Stimulated activated CD8-positive, alpha-beta memory T cell treated with anti-CD3 and anti-CD28 coated beads, Interleukin-4, amount 100 ng/mL, for 24 hours (primary cell): ENCODE measurements at places on chromosomes 7 and 10.

- no peak for DNase-seq
Observed at GRCh38 chr7:17299483-17299991, 1.1 kb downstream of the AHR start.

DNA sequence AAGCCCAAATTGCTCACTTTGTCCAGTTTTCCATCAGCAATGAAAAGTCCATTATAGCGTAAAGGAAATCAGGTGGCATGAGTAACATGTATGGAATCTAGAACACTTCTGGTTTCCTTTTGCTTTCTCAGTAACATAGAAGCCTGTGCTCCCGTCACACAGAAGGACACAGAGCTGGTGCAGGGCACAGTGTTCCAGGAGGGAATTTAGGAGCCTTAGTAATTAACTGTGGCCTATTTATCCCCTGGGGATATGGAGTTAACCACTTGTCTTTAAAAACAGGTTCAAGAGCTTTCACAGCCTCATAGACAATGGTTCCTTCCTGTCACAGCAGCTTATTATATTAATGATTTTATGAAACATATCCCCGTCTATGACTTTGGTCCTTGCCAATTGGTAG lies 189.9 kb downstream of the NEBL start:
- no peak for DNase-seq

DNA sequence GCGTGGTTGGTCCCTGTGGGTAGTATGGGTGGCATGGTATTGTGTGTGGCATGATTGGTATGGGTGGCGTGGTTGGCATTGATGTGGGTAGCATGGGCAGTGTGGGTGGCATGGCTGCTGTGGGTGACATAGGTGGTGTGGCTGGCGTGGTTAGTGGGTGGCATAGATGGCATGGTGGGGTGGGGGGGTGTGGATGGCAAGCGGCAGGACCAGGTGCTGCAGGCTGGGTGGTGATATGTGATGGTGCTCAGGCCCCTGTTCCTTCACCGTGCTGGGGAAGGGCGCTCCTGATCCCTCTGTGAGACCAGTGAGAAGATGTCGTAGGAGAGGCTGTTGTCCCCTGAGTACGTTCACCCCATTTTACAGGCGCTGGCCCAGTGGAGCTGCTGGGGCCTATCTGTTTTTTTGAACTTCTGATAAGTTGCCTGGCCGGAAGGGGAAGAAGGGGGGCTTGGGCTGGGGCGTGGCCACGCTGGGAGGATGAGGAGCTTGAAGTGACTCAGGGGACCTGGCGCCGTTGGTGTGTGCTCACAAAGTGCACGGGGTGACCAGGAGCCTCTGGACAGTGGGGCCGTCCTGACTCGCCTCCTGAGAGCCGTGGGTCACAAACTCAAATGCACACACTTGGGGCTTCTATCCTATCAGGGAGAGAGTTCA lies 17.5 kb downstream of the INPP5A start:
- no peak for DNase-seq

DNA sequence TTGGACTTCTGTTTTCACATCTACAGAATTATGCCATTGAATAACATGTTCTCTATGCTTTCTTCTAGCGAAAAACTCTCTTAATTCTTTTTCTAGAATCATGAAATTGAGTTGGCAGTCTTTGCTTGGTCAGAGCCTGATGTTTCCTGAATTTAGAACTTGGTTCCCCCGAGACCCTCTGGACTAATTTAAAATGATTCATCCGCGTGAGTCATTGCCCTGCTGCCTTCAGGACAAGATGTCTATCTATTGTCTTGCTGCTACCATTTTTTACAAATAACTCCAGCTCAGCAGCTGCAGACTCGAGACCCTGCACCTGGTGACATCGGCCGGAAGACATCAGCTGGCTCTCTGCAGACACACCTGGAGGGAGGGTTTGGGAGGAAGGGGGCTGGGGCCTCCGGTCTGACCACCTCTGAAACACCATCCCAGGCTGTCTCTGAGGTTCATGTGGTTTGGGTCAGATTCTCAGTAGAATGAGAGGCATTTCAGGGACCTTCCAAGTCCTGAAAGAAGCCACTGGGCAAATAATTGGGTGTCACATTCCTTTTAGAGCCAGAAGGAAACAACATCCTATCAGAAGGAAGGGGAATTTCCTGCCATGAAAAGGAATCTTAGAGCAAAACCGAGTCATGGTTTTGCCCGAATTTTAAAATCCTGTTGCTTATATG lies 20.9 kb upstream of the KLF6 start:
- DNase-seq = no peak

DNA sequence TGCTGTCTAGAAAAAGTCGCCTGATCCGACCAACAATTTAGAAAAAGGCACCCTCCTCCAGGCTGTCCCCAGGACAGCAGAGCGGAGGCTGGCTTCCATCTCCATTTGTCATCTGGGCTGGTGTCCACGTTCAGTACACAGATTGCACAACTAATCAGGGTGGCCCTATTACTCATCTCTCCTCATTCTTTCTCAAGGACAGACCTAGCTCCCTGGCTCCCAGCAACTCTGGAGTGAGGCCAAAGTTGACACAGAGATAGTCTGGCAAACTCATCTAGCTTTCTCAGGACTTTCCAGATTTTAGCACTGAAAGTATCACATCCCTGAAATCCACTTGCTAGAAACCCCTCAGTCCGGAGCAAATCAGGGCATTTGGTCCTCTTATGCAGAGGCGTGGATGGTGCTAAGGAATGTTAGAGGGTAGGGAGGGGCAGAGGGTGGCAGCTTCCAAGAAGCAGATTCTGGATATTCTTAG lies 75.1 kb downstream of the DNAH11 start:
- DNase-seq = no peak

DNA sequence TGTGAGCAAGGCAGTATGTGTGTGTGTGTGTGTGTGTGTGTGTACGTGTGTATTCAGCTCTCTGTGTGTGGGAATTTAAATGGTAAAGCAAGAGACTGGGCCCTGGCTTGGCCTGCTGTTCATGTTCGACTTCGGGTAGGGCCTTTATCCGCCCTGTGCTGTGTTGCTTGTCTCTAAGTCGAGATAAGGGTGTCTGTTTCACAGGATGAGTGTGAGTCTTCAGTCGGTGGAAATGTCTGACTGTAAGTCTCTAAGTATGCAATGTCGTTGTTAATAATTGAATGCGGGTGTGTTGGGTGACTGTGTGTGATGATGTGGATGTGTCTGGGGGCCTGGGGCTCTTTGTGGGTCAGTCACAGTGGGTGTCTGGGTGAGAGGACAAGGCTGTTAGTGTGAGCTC lies 34.8 kb downstream of the HIF1AN start:
- no peak for DNase-seq

- DNase-seq = no peak
Observed at GRCh38 chr7:101205901-101206664, 5.2 kb upstream of the MOGAT3 start.

- no peak for DNase-seq
Observed at GRCh38 chr7:127943541-127944521, 87.4 kb downstream of the LRRC4 start.

DNA sequence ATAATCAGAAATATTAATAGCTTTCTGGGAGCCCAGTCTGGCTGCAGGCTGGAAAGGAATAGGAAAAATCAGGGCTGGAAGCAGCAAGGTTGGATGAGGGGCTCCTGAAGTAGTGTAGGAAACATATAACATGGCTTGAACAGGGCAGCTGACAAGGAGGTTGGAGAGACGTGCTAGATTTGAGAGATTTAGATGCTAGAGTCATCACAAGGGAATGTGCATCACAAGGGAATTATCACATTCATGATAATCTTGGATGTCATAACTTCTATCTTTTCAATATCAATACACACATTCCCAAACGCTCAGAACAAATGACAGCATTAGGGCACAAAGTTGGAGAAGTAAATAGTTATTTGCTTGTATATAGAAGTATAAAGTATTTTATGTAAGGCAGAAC lies 120.9 kb upstream of the EGFR start:
- DNase-seq = no peak

GRCh38 chr7:147400925-147401324 lies 1189.6 kb upstream of the C7orf33 start:
- DNase-seq = no peak

DNA sequence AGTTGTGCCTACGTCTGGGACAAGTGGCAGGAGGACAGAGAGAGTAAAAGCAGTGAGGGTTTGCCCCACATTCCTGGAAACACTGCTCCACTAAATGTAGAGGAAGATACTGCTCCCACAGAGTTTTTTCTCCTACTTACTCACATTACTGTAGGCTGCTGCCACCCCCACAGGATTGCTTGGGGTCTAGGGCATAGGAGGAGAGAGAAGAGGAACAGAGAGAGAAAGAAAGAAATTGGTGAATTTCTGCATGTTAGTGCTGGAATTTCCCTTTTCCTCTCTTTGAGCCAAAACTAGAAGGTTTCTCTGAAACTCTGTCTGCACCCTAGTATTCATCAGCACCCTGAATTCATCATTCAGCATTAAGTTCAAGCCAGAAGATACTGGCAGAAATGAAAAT lies 397.9 kb downstream of the INHBA start:
- no peak for DNase-seq
